Activated CD4-positive, alpha-beta memory T cell treated with anti-CD3 and anti-CD28 coated beads for 36 hours (primary cell): ENCODE measurements at places on chromosomes 4 and X. TPM values are rescaled to one million over a fixed set of nuclear protein-coding genes. Genes with fewer than 3 reads are reported as not detected.
A peak's percentile ranks its signal among the peaks of the same experiment; 100 is the strongest.

DNA sequence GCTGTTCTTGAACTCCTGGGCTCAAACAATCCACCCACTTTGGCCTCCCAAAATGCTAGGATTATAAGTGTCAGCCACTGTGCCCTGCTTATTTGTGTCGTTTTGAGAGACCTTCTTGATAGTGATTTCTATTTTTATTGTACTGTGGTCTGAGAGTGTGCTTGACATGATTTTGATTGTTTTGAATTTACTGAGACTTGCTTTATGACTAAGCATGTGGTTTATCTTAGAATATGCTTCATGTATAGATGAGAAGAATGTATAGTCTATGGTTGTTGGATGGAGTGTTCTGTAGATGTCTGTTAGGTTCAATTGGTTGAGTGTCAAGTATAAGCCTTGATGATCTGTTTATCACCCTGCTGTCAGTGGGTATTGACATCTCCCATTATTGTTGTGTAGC lies 789.3 kb downstream of the IL1RAPL1 start:
- no peaks in the 10 kb centered on the region for H3K36me3 ChIP-seq
- H3K27me3 ChIP-seq, result no peaks in the 10 kb centered on the region
- H3K4me3 ChIP-seq, result no peak overlapping the region
- DNase-seq, result no peak

- no peak overlapping the region for H3K27ac ChIP-seq
- H3K4me3 ChIP-seq, result no peak overlapping the region
- DNase-seq, result no peak
- H3K36me3 ChIP-seq, result peaks cover 9% of the 10 kb centered on the region
- H3K4me1 ChIP-seq, result no peaks in the 10 kb centered on the region
These were observed 22.0 kb downstream of the RAB39B start for GRCh38 chrX:155242300-155242699.

Gene GYG2
- not detected for total RNA-seq

Gene ARHGAP24
- not detected for total RNA-seq

Gene LIMCH1
- total RNA-seq, result not detected

DNA sequence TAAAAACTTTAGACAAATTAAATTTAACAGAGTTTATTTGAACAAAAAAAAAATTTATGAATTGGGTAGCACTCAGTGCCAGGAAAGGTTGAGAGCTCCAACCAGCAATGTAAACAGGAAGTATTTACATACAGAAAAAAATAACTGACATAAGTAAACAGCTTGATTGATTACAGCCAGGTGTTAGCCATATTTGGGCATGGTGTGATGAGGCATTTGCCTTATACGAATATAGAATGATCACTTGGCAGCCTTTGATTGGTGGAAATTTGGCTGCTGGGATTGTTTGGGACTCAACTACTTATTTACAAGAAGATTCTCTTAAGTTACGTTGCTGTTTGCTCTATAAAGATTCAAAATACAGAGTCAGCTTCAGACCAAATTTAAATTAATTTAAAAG lies 172.0 kb downstream of the ADAM29 start:
- no peak overlapping the region for H3K4me3 ChIP-seq

GRCh38 chr4:60945641-60946040 lies 254.5 kb upstream of the ADGRL3 start:
- H3K27me3 ChIP-seq, result no peaks in the 10 kb centered on the region
- no peaks in the 10 kb centered on the region for H3K36me3 ChIP-seq
- H3K27ac ChIP-seq, result no peak overlapping the region
- DNase-seq, result no peak
- no peak overlapping the region for H3K4me3 ChIP-seq

DNA sequence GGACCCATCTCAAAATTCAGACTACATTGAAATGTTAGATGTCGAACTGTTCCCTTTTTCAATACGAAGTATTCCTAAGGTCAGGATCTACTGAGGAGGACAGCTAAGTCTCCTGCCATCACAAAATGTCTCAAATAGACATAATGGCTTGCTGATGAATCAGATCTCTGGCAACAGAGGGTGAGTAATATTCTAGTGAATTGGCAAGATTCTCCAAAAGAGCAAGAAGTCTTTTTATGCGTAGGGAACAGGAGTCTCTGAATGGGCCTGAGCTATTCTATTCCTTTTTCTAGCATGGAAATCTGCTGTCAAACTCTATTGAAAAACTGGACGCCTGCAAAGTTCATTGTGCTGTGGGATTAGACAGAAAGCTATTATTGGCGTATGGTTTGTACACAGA lies 145.4 kb downstream of the FNIP2 start:
- no peaks in the 10 kb centered on the region for H3K36me3 ChIP-seq
- H3K4me1 ChIP-seq, result peaks cover 2% of the 10 kb centered on the region
- no peak overlapping the region for H3K4me3 ChIP-seq
- no peak for DNase-seq

DNA sequence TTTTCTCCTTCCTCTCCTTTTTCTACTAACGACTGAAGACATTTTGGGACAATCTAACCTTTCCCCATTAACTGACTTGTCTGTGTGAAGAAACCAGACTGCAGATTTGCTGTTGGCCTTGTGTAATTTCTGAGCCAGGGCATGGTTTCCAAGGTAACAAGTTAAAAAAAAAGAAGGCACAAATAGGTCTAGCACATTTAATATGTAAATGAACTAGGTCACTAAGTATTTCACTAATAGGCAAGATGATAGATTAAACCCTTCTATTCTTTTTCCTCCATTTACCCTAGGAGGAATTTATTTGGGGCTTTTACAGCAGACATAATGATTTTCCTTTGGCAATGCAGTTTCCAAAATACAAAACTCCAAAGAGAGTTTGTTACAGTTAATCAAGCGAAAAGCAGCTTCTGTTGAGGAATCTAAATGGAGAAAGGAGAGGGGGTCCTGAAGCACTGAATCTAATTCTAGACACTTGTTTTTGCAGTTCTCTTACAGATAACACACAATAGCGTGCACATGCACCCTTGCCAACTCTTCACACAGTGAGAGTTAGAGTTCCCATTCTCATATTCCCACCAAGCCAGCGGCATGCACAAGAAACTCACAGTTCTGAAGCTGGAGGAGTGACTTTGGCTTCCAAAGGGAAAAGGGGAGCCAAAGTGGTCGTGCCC lies 72.0 kb downstream of the TSPAN5 start:
- H3K27ac ChIP-seq, result no peak overlapping the region
- no peaks in the 10 kb centered on the region for H3K36me3 ChIP-seq
- DNase-seq, result no peak
- no peak overlapping the region for H3K4me3 ChIP-seq

DNA sequence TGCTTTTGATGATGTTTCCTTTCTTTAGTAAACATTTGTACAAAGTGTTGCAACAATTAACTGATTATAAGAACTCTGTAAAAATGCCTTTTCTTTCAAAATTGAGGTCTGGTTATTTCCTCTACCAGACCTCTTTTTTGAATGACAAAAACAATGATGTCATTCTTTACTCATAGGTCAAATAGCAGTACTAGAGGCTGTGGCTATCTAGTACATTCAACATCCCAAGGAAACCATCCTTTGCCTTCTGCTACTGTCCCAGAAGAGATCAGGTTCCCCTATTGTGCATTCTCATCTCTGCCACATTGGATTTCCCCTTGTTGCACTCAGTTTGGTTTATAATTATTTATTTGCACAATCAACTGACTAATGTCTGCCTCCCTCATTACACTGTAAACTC lies 19.1 kb upstream of the MAD2L1 start:
- DNase-seq, result no peak
- H3K27ac ChIP-seq, result no peak overlapping the region
- peaks cover 5% of the 10 kb centered on the region for H3K36me3 ChIP-seq
- no peak overlapping the region for H3K4me3 ChIP-seq
- no peaks in the 10 kb centered on the region for H3K4me1 ChIP-seq
- H3K27me3 ChIP-seq, result peaks cover 8% of the 10 kb centered on the region

DNA sequence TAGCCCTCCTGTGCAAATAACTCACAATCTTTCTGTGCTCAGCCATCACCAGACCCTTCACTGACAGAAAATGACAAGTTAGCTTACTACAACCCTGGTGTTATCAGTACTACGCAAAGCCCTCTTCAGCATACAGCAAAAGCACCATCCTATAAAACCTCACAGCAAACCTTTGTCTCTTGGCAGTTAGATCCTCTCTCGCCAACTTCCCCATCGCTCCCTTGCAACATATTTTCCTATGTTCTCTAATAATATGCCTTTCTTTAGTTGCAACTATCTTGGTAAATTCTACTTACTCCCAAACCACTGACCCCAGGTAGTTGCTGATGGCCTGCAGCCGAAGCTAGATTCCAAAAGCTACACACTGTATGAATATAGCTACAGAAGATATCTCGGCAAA lies 856.9 kb upstream of the FRG1 start:
- no peaks in the 10 kb centered on the region for H3K36me3 ChIP-seq
- no peaks in the 10 kb centered on the region for H3K4me1 ChIP-seq
- no peaks in the 10 kb centered on the region for H3K27me3 ChIP-seq
- no peak overlapping the region for H3K4me3 ChIP-seq
- no peak for DNase-seq

Gene ARMCX1
- total RNA-seq, result 1.6 TPM

Gene SRPK3
- total RNA-seq, result not detected

Gene CYBB
- total RNA-seq, result not detected

DNA sequence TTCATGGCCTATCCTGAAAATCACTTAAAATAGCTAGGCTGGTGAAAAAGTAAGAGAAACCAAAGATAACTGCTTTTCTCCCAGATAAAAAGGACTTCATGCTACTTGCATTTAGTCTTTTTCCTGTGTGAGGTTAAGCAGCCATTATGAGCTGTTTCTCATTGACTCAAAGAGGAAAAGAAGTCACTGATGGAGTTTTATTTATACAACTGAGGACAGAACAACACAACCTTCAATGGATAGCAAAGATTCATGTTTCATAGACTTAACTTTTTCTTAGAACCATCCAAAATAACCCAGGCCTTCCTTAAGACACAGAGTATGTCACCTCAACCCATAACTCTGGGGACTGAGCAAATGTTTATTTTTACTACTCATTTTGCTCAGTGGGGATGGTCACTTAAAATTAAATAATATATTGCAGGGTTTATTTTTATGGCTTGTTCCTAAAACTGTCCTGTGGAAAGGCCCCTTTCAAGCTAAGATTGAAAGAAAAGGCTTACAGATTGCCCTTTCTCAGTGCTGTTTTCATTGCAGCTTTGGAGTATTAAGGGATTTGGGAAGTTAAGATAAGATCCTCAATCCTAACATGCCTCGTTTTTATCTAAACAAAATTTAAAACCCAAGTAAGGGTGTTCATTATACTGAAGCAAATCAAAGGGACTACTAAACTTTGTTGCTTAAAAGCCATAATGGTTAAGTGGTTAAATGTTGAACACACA lies 252.6 kb upstream of the MAD2L1 start:
- H3K4me3 ChIP-seq, result no peak overlapping the region
- DNase-seq, result no peak
- H3K4me1 ChIP-seq, result no peaks in the 10 kb centered on the region
- H3K27ac ChIP-seq, result no peak overlapping the region
- H3K27me3 ChIP-seq, result no peaks in the 10 kb centered on the region
- H3K36me3 ChIP-seq, result no peaks in the 10 kb centered on the region

DNA sequence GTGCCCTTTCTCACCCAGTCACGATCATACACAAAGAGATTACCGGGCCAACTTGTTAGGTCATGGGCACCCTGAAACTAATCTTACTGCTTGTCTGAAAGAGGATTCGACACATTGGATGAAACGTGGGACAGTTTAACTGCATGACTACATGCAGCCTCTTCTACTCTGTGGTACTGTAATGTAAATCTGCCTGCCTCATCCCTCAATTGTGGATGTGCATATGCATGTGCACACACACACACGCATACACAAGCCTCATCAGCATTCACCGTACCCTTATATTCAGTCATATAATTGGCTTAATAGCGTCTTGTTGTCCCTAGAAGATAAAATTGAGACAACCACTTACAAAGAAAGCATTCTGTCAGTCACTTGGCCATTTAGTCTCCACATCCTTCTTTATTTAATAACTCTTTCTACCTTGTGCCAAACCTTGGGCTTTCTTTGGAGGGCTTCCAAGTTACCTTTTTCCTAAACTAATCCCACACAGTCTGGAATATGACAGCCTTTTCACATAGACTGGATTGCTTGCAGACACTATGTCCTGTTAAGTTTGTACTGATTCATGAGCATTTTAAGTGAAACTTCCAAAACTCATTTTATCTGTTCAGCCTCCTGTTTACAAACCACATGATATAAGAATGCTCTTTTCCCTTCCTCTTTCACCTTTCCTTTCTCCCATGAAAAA lies 132.9 kb downstream of the AFF2 start:
- DNase-seq, result no peak
- H3K4me3 ChIP-seq, result no peak overlapping the region
- no peaks in the 10 kb centered on the region for H3K36me3 ChIP-seq
- no peaks in the 10 kb centered on the region for H3K4me1 ChIP-seq

Gene FGFBP1
- not detected for total RNA-seq

DNA sequence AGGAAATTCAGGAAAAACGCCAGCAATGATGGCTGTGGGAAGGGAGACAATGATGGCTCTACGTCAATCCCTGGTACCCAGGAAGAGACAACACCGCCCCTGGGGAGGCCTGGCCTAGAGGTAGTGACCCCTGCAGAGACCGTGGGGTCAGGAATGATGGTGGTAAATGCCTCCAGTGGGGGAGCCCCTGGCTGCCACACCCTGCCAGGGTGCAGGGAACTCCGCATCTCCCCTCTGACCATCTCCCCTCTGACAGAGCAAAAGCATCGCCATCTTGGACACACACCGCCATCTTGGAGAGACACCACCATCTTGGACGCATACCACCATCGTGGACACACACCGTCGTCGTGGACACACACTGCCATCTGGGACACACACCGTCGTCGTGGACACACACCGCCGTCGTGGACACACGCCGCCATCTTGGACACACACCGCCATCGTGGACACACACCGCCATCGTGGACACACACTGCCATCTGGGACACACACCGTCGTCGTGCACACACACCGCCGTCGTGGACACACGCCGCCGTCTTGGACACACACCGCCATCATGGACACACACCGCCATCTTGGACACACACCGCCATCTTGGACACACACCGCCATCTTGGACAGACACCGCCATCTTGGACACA lies 9.9 kb downstream of the ASMTL start:
- H3K27ac ChIP-seq, result no peak overlapping the region
- DNase-seq, result peak; percentile 5
- peaks cover 3% of the 10 kb centered on the region for H3K4me1 ChIP-seq
- H3K36me3 ChIP-seq, result peaks cover 58% of the 10 kb centered on the region
- H3K27me3 ChIP-seq, result no peaks in the 10 kb centered on the region

GRCh38 chr4:61933527-61933926 lies 733.4 kb downstream of the ADGRL3 start:
- no peaks in the 10 kb centered on the region for H3K4me1 ChIP-seq
- DNase-seq, result no peak
- H3K27ac ChIP-seq, result no peak overlapping the region
- no peaks in the 10 kb centered on the region for H3K27me3 ChIP-seq
- H3K36me3 ChIP-seq, result no peaks in the 10 kb centered on the region
